ENCODE measurements at places on chromosomes 2 and 18.

DNA sequence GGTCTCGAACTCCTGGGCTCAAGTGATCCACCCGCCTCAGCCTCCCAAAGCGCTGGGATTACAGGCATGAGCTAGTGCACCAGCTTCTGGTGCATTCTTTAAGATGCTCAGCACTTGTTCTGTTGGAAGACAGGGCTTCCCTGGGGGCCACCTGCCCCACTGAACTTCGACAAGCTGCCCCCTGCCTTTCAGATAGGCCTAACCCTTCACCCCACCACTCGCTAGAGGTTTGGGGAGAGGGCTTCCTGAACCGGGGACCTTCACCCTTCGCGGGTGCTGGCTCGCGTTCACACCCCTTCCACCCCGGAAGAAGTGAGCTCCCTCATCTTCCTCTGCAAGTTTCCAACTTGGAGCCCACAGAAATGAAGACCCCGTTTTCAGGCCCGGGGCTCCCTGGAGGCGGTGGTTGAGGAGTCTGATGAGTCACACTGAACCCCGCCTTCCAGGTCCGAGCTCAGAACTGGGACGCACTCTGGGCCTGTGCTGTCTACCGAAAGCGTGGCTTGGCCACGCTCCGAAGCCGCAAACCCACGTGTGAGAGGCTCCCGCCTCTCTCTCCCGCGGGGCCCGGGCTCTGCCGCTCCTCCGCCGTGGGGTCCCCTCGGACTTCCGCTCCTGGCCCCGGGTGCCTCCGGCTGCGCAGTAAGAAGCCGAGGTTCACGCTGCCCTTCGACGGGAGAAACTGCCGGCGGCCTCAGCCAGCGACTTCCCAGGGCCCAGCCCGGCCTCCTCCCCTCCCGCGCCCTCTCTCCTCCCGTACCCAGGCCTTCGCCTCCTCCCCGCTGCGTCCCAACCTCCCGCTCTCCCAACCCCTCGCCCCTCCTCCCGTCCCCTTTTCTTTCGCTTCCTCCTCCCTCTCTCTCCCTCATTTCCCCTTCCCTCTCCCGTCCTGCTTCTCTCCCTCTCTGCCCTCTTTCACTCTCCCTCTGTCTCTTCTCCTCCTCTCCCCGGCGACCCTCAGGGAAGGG is 47.5 kb upstream of the SP3 start:
- DNase-seq, result no peak

GRCh38 chr2:9745153-9745899 is 97.9 kb upstream of the TAF1B start:
- DNase-seq, result no peak

GRCh38 chr2:106189764-106190468 is 4.2 kb downstream of the UXS1 start:
- DNase-seq, result no peak

GRCh38 chr2:130778781-130779180 is 23.4 kb downstream of the AMER3 start:
- no peak for DNase-seq

- DNase-seq, result no peak
Observed at GRCh38 chr18:75267643-75268363, 57.2 kb downstream of the TSHZ1 start.

DNA sequence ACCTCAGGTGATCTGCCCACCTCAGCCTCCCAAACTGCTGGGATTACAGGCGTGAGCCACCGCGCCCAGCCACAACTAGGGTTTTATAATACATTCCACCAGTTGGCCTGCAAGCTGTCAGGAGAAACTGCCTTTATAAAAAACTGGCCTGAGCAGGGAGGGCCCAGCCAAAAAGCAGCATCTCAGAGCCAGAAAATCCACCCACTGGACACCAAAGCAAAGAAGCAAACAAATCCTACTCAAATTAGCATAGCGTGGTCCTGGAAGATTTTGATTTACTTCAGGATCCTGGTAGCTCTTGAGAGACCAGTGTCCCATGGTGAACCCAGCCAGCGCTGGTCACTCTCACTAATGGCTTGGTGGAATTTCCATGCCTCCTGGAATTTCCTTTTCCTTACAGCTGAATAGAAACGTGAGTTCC is 60.0 kb upstream of the PXDN start:
- DNase-seq, result no peak

DNA sequence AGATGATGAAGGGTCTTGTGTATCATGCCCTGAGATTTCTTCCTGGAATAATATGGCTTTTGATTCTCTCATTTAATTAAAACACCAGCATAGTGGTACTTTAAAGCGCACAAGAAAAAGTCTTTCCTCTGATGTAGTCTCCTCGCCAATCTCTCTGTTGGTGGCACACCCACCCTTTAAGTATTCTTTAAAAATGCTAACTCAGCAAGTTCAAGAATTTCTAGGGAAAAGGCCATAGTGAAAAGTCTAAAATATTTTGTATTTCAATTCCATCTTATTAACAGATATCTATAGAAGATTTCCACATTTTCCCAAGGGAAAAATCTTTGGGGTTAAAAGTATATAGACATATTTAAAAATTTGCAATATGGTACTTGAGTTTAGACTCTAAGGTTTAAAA is 34.7 kb downstream of the ACMSD start:
- DNase-seq, result no peak

- DNase-seq, result no peak
Observed at GRCh38 chr2:23838996-23839395, 87.9 kb downstream of the ATAD2B start.

- no peak for DNase-seq
Observed at GRCh38 chr2:189022492-189022891, 48.3 kb downstream of the COL3A1 start.

DNA sequence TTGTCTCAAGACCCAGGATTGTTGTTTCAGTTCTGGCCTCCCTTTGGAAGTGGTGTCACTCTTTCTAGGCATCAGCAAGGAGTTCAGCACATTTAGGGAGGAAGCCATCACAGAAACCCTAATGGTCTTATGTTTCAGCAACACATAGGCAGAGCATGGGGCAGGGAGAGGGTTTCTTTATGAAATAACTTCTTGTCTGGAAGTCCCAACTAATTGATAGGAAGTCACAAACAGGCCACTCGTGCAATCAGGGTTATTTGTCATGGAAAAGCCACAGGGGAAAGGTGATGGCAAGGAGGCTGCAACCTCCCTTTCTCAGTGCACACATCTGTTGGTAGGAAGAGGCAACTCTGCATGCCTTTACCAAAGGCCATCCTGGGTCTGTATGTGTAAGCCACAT is 103.0 kb downstream of the BCL11A start:
- no peak for DNase-seq

- no peak for DNase-seq
Observed at GRCh38 chr2:85134255-85134895, 1.2 kb downstream of the TCF7L1 start.

DNA sequence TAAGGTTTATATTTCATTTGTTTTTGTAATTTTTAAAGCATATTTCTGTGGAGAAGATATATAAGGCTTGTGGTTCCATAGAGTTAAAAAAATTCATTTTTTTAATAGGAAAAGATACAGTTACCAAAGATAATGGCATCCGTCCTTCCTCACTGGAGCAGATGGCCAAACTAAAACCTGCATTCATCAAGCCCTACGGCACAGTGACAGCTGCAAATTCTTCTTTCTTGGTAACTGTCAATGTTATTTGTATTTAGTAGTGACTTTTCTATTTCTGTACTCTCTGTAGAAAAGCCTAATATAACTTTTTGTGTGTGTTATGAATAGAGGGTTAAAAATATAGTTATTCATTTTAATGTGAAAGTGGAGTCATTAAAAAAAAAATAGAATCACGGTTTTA is 35.1 kb downstream of the HADHB start:
- DNase-seq, result no peak

DNA sequence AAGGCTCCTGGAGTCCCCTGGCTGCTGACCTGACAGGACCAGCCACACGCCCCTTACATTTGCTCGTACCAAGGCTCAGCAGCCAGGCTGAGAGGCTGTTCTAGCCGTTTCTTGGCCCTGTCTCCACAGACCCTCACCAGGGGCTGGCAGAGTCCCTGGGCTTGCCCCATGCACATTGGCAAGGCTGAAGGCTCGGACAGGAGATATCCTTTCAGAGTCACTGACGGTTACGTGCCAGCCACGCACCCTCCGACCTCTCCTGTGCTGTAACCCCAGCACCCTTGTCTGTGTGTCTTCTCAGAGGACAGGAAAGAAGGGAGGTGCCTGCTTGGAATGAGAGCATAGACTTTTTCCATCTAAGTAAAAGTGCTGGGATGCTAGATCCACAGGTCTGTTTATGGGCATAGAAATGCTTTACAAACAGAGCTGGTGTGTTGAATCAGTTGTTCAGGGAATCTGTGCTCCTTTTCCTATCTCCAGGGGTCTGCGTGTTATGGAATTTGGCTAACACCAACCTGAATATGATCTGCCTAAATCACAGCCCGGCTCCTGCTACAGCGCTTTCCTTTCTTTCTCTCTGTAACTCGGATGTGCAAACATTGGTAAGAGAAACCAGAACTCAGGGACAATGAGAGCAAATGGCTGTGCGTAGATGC is 41.0 kb downstream of the COPS8 start:
- no peak for DNase-seq

DNA sequence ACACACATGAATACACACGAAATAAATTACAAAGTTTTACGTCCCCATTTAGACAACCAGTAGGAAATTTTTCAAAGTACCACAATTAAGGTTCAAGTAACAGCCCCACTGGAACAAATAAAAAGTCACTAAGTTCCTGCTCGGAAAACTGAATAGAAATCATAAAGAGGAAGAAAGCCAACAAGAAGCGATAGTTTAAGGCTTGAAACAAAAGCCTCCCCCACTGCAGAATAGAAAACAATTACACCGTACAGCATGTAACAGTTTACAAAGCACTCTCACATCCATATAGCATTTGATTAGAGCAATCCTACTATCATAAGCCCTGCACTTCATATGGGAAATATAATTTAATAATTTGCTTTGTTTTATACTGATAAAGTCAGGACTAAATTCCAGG is 15.5 kb downstream of the KLF7 start:
- no peak for DNase-seq

GRCh38 chr2:30772021-30772705 is 35.1 kb downstream of the CAPN13 start:
- no peak for DNase-seq

- DNase-seq, result peak; percentile 42
Observed at GRCh38 chr2:165450156-165450555, 19.3 kb upstream of the CSRNP3 start.

DNA sequence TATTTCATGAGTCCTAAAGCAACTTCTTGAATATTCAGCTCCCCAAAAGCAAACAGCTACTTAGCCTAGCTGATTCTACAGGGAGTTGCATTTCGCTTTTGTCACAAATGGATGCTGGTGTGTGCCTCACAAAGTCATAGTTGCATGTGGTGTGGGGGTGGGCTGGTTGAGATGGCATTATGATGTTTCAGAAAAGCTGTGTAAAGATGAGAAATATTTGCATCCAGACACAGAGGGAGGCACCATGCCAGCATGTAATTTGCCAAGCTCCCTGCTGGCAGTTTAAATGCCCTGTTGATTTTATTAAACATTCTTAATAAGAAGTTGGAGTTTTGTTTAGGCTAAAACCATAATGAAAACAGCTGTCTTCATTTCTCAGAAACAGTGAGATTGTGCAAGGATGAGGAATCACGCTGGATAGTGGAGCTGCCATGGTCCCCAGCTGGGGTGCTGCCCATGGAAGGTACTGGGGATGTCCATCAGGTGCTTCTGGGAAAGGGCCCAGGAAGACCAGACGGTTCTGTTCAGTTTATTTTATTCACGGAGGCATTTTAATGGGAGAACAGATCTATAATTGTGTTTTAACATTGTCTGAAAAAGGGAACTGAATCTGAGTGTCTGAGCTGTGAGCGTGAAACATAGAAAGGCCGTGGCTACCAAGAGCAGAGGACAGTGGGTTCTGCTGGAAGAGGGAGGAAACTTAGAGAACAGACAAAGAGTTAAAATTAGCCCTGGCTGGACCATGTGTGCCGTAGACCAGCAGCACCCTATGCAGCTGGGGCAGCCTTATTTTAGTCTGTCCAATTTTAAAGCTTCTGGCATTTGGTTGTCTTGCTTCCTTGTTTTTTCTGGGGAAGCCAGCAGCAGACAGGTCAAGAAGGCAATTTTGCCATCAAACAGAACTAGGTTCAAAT is 177.1 kb downstream of the FAM210A start:
- DNase-seq, result no peak

DNA sequence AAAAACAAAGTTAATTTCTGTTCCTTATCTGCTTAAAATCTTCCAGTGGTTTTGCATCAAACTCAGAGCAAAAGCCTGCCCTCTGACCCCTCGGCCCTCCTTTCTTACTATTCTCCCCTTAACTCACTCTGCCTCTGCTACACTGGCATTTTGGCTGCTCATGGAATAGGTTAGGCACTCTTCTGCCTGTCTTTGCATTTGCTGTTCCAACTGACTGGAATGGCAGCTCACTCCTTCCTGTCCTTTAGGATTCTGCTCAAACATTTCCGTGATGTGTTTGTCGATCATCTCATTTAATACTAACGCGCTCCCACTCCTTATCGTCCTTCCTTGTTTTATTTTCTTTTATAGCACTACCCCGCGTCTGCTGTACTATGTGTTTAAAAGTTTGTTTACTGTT is 815 bp downstream of the CEBPZ start:
- DNase-seq, result no peak

GRCh38 chr18:6610466-6610865 is 119.0 kb upstream of the ARHGAP28 start:
- DNase-seq, result no peak

- DNase-seq, result no peak
Observed at GRCh38 chr2:85137156-85137555, 4.0 kb downstream of the TCF7L1 start.

- DNase-seq, result no peak
Observed at GRCh38 chr2:50612306-50612705, 419.6 kb downstream of the NRXN1 start.

DNA sequence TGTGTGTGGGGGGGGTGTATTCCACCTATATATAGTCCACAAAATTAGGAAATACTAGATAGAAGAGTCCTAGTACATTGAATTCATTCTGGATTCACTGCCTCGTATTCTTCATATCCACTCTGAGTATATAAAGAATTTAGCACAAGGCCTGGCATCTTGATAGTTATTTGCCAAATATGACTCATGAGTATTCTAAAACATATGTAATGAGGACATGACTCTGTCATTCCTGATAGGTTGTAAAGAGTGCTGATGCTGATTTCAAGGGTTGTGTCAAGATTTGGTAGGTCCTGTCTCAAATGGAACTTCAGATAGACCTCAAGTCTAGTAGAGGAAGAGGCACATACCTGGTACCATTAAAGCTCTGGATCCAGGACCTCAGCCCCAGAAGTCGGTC is 173.4 kb upstream of the BOD1L2 start:
- no peak for DNase-seq

- peak; percentile 4 for DNase-seq
Observed at GRCh38 chr2:229731916-229732315, 17.6 kb upstream of the DNER start.

GRCh38 chr2:22521620-22522019 is 863.4 kb upstream of the KLHL29 start:
- no peak for DNase-seq

Data from NCI-H774 (cell line).